ENCODE measurements at places on chromosomes 3 and 15. TPM values are rescaled to one million over a fixed set of nuclear protein-coding genes. Genes with fewer than 3 reads are reported as not detected.

GRCh38 chr3:157089455-157090221 lies 70.3 kb downstream of the CCNL1 start:
- H3K36me3 ChIP-seq: no peaks in the 10 kb centered on the region
- H3K4me3 ChIP-seq: peak overlapping the region; percentile 73
- no peaks in the 10 kb centered on the region for H3K27me3 ChIP-seq

GRCh38 chr3:107753494-107753893 lies 230.7 kb downstream of the BBX start:
- DNase-seq: no peak
- no peaks in the 10 kb centered on the region for H3K27me3 ChIP-seq
- peaks cover 25% of the 10 kb centered on the region for H3K36me3 ChIP-seq
- H3K4me3 ChIP-seq: no peak overlapping the region
- H3K4me1 ChIP-seq: no peaks in the 10 kb centered on the region
- H3K27ac ChIP-seq: no peak overlapping the region

The PPP1R14D gene
- total RNA-seq: 0.53 TPM

DNA sequence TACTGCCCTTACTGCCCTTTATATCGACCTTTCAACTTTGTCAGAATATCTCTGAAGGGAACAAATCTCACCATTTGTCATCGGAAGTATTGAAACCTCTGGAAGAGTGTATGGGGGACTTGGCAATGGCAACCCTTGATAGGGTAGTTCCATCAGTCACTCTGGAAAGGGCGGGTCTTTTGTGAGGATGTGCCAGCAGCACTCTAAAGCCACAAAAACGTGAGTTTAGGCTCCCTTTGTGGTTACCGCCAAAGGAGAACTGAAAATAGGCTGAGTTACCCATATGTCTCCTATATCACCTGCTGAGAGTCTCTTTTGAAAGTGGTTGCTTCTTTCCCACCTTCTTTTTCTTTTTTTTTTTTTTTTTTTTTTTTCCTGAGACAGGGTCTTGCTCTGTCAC lies 296.8 kb upstream of the CHRM5 start:
- no peak overlapping the region for H3K4me3 ChIP-seq
- DNase-seq: no peak
- no peak overlapping the region for H3K27ac ChIP-seq
- peaks cover 5% of the 10 kb centered on the region for H3K27me3 ChIP-seq

DNA sequence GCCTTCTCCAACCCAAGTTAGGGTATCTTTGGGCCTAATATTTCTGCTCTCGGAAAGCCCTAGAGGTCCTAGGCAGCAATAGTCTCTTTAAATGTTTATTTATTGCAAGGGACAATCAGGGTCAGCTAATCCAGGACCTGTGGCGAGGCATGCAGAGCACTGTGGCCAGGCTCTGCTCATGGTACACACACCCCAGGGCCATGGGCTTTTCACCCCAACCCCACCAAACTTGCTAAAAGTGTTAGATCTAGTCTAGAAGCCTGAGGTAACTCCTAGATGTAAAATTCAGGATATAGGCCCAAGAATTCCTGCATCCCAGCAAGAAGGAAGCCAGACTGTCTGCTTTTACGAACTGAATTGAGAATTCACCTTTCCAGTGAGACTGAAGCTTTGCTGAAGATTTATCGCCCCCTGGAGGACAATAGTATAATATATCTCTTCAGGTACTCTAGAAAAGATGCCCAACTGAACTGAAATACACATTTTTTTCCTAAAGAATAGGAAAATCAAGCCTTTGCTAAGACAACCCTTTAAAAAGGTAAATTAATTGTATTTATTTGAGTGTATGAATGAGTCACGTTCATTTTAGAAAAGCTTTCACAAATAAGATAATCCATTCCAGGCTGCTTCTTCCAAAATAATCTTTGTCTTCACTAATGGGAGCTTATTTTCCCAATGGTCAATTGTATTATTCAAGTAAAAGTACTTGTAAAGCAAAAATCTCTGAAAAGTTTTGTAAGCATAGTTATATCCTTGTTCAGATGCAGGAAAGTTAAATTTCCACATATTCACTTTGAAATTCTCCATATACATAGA lies 89.8 kb downstream of the LRRC3B start:
- H3K4me3 ChIP-seq: no peak overlapping the region
- H3K27me3 ChIP-seq: no peaks in the 10 kb centered on the region
- DNase-seq: no peak
- no peaks in the 10 kb centered on the region for H3K36me3 ChIP-seq

- no peaks in the 10 kb centered on the region for H3K27me3 ChIP-seq
- no peak overlapping the region for H3K4me3 ChIP-seq
- no peaks in the 10 kb centered on the region for H3K4me1 ChIP-seq
- no peak for DNase-seq
- H3K27ac ChIP-seq: no peak overlapping the region
Observed at GRCh38 chr3:183777016-183777618, 48.3 kb downstream of the MAP6D1 start.

- no peak overlapping the region for H3K4me3 ChIP-seq
- no peak for DNase-seq
- H3K27ac ChIP-seq: no peak overlapping the region
- no peaks in the 10 kb centered on the region for H3K36me3 ChIP-seq
Observed at GRCh38 chr3:173599673-173600072, 202.1 kb downstream of the NLGN1 start.

DNA sequence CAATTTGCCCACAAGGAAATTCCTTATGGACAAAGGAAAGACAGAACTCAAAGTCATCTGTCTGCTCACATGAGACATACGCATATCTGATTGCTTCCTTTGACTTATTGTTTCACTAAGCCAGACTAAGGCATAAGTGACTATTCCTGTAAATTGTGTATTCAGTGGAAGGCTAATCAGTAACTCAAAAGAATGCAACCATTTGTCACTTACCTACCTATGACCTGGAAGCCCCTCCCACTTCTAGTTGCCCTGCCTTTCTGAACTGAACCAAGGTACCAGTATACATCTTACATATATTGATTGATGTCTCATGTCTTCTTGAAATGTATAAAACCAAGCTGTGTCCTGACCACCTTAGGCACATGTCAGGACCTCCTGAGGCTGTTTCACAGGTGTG lies 53.5 kb upstream of the PROK2 start:
- H3K36me3 ChIP-seq: no peaks in the 10 kb centered on the region
- H3K4me3 ChIP-seq: no peak overlapping the region
- no peaks in the 10 kb centered on the region for H3K27me3 ChIP-seq
- H3K27ac ChIP-seq: no peak overlapping the region
- no peak for DNase-seq
- H3K4me1 ChIP-seq: no peaks in the 10 kb centered on the region

Measured in lower lobe of right lung (tissue), 2 donors.